ENCODE measurements at places on chromosomes 1 and 21.
A peak's percentile ranks its signal among the peaks of the same experiment; 100 is the strongest.

DNA sequence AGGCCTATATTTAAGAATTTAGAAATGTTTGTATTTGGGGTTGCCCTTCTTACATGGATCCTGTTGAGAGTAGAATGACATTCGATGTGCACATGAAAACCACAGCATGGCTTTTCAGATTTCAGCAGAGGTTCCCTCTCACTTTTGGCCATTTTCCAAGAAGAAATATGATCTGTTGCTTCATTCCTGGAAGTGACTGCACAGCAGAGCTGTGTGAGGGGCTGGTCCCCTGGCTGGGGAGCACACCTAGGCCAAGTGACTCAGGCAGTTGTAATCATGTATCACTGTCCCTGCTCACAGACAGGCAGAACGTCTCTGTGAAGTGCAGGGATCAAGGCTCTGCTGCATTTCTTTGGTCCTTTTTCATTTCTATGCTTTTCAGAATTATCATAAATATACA lies 32.3 kb downstream of the AGT start:
- peak; percentile 65 for DNase-seq

DNA sequence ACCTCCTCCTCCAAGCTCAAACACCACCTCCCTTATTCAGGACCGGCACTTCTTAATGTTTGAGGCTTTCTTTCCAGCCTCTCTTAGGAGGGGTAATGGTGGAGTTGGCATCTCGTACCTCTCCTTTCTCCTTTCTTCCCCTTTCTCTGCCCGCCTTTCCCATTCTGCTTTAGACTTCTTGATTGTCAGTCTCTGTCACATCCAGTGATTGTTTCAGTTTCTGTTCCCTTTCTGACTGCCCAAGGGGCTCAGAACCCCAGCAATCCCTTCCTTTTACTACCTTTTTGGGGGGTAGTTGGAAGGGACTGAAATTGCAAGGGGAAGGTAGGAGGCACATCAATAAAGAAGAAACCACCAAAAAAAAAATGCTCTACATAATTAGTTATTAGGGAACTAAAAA lies 5.6 kb downstream of the ELK4 start:
- DNase-seq: no peak

DNA sequence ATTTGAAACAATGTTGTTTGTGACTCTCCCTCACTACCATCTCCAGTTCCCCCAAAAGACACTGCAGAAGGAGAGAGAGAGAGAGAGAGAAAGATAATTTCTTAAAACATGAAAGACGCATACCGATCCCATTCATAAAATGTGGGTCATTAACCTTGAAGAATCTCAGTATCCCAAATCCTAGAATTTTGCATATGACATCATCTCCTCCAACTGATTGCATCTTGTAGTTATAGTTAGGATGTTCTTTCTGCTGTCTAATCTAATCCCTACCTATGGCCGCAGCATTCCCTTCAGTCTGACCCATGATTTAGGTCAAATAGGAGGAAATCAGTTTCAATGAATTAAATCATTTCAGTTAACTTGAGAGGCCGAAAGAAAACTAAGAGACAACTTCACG lies 142.4 kb upstream of the ETS2 start:
- DNase-seq: no peak

GRCh38 chr1:23899070-23899469 lies 14.1 kb downstream of the CNR2 start:
- no peak for DNase-seq

DNA sequence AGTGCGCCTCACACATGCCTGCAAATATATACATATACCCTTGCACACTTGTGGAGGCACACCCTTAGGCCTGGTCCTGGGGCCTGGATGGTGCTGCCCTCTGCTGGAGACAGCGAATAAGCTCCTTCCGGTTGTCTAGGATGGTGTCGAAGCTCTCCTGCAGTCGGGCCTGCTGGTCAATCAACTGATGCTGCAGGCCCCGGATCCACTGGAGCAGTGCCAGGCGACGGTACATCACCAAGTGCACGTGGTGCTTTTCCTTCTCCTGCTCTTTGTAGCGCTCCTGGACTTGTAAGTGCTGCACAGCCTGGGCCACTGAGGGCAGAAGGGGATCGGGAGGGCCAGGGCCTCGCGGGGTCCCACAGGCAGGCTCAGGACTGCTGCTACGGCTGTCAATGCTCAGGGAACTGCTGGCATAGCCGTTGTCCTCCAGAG lies 3.1 kb downstream of the C1orf216 start:
- DNase-seq: peak; percentile 75

GRCh38 chr1:150619576-150620509 lies 9.6 kb downstream of the ENSA start:
- peak; percentile 42 for DNase-seq

DNA sequence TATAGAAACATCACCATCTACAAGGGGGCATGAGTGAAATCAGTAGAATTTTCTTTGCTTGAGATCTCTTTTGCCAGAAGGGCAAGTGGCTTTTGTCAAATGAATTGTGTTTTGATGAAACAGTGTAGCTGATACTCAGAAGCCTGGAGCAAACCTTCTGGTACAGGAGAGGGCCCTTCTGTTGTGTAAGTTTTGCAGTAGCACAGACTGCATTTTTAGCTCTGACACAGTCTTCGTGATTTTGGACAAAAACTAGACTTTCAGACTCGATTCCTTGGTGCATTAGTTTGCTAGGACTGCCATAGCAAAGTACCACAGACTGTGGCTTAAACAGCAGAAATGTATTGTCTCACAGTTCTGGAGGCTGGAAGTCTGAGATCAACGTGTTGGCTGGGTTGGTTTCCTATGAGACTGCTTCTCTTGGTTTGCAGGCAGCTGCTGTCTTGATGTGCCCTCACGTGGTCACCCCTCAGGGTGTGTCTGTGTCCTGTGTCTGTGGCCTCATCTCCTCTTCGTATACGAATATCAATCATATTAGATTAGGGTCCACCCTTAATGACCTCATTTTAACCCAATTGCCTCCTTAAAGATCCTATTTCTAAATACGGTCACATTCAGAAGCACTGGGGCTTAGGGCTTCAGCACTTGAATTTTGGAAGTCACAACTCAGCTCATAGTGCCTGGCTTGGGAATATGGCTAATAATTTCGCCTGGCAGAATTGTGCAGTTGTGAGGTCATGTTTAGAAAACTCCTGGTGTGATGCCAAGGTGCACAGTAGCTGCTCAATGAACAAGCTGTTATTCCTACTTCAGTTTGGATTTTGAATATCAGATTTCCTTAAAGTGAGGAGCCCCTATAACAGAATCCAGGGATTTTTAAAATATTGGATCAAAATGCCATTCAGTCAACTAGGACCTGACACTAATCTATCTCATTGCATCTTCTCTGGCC lies 21.2 kb upstream of the DISC1 start:
- no peak for DNase-seq

DNA sequence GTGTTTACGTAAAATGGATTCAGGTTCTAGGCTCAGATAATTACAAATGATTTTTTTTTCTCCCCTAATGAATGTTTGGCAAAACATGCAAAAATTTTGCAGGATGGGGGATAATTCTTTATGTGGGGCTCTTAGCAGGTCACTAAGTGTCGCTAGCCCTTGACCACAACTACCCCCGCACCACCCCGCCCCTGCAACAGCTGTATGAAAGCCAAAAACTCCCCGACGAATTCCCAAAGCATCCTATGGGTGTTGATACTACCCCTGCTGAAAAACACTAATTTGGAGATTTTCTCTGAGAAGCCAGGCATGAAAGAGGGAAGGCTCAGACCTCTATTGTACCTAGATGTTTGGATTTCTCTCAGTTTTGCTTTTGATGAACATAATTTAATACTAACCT lies 243.0 kb downstream of the TRABD2B start:
- no peak for DNase-seq

DNA sequence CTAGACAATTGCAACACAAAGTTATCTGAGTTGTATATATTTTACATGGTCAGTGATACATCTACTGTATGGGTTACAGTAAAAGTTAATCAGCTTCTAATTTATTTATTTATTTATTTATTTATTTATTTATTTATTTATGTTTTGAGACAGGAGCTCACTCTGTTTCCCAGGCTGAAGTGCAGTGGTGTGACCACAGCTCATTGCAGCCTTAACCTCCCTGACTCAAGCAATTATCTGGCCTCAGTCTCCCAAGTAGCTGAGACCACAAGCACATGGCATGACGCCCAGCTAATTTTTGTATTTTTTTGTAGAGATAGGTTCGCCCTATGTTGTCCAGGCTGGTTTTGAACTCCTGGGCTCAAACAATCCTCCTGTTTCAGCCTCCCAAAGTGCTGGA lies 241.6 kb downstream of the PTPRC start:
- DNase-seq: no peak

- DNase-seq: no peak
Measured at GRCh38 chr1:176066709-176067108, 140.4 kb downstream of the COP1 start.
